ENCODE measurements at places on chromosomes 2 and 18.

DNA sequence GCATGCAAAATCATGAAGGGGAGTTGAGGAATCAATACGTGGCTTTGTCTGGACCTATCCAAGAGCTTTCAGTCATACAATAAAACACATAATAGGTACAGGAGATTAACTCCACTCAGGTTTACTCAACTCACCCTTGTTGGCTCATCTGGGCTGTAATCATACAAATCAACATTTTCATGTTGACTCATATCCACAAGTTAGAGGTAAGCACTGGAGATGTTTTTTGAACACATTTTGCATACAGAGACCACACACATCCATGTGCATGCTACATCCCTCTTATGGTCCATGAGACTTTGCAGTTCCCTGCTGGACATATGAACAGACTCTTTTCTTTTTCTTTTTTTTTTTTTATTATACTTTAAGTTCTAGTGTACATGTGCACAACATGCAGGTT, 336.9 kb upstream of the PIK3C3 start:
- no peak for DNase-seq

GRCh38 chr18:71899707-71900472, 644.3 kb downstream of the CBLN2 start:
- DNase-seq = no peak

GRCh38 chr2:125870264-125870663, 785.7 kb upstream of the GYPC start:
- DNase-seq = no peak

DNA sequence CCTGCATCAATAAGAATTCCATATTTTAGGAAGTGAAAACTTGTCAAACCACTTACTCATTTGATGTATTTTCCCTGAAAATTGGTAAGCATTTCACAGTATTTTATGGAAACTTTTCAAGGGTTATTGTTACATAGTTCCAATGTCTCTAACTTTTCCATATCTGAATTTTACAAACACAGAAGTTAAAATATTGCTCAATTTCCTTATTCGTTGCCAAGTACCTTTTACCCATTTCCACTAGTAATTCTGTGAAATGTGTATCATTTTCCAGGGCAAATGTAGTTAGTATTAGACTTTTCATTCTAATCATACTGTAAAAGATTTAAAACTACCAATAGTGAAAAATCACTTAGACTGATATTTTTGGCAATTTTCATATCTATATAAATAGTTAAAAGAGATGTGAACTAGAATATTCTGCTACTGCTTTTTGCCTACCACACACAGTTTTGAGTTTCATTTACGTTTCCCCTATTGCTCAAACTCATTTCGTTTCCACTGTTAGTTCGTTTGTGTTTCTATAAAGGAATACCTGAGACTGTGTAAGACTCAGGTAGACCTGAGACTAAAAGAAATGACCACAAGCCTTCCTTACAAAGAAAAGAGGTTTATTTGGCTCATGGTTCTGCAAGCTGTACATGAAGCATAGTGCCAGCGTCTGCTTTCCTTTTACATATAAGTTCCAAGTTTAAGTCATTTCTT, 86.3 kb downstream of the PMS1 start:
- DNase-seq = no peak

- peak; percentile 50 for DNase-seq
Measured at GRCh38 chr18:58784601-58785137, 80.0 kb upstream of the ZNF532 start.

DNA sequence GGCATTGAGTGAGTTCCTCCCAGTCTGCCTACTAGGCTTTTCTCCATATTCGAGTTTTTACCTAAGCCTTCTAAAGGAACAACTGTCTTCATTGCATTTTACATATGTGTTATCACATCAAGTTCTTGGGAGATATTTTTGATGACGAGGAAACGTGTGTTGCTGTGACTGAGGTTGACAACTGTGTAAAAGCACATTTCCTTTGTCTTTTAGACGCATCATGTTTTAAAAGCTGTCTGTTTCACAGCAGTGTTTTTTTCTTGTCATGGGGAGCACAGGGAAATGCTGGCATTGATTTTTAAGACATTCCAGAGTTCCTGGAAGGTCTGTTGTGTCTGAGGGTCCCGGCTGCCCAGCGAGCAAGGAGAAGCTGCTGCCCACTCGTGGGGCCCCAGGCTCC, 381.8 kb downstream of the DCDC2C start:
- no peak for DNase-seq

GRCh38 chr2:121257480-121257840, 27.5 kb downstream of the TFCP2L1 start:
- DNase-seq = no peak

DNA sequence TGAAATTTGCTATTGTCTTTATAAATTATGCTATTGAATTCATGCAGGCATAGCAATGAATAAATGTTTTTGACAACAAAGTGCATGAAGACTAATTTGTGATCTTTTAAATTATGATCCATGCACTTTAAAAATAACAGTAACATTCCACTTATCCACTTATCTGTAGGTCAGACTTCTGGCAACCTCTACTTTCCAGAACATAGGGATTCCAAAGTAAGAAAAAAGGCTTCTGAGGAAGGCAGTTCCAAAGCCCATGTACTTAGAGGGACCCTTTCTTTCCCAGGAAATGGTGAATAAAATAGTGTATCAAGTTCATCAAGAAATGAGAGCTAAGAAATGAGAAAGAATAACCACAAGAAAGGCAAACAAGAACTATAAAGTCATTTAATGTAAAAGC, 58.3 kb downstream of the VIL1 start:
- DNase-seq = no peak

DNA sequence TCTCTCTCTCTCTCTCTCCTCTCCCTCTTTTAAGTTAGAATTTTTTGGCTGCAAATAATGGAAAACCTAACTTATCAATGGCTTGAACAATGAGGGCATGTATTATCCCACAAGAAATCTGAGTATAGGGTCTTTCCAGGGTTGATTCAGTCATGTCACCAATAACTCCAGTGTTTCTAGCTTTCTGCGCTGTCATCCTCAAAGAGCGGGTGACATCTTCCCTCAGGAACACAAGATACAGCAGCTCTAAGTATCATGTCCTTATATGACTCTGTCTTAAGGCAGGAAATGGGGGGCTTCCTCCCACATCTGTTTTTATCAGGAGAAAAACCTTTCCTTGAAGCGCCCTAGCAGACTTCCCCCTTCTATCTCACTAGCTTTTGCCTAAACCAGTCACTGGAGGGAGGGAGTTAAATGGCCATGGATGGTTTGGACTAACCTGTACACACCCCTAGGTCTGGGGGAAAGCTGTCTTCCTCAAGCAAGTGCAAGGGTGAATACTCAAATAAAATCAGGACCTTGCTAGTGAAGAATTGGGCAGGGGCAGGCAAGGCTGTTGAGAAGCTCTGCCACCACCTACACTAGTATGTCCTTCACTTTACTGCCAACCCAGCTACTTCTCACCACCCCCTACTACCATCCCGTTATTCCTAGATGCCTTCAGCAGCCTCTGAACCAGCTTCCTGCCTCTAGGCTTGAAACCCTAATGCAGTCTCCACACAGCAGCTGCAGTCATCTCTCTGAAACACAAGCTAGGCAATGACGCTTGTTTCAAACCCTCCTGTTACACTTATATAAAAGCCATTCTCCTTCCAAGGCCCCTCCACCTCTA, 7.5 kb upstream of the TUBA4A start:
- DNase-seq = no peak

DNA sequence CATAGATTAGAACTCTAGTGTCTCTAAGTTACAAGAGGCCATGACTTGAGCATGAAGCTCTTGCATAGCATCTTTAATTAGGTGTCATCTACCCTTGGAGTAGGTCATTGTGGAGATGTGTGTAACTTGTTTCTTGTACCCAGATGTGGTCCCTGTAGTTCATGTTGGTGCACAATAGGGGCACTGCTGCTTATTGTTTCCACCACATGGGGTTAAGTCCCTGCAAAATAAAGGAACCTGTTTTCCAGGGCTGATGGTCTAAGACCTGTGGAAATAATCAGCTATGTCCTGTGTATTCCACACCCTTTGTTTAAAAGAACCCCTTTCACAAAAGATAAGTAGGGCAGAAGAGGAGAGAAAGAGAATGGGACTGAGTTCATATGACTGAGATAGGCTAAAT, 28.6 kb downstream of the ASXL3 start:
- DNase-seq = peak; percentile 2

- DNase-seq = no peak
Measured at GRCh38 chr2:216676630-216677029, 18.7 kb downstream of the IGFBP5 start.

- DNase-seq = no peak
Measured at GRCh38 chr2:8461341-8461740, 220.5 kb upstream of the ID2 start.

DNA sequence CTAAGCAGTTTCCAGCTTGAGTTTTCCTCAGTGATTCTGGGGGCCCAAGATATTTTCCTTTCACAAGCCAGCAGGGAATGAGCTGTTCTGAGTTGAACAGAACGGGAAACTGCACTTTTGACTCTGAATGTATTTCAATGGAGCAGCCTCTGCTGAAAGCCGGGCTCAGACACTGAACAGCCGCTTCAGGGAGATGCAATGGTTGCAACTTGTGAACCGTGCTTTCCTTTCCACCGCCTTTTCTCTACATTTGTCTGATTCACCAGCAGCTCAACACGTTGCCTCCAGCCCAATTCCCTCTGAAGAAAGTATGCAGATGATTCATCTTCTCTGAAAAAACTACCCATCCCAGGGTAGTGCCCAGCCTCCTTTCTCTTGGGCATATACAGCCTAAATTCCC, 119.3 kb upstream of the PKDCC start:
- peak; percentile 72 for DNase-seq

GRCh38 chr2:85750587-85751575, 2.9 kb upstream of the ATOH8 start:
- peak; percentile 87 for DNase-seq

- DNase-seq = no peak
Measured at GRCh38 chr2:190979906-190980629, 33.9 kb downstream of the STAT1 start.

DNA sequence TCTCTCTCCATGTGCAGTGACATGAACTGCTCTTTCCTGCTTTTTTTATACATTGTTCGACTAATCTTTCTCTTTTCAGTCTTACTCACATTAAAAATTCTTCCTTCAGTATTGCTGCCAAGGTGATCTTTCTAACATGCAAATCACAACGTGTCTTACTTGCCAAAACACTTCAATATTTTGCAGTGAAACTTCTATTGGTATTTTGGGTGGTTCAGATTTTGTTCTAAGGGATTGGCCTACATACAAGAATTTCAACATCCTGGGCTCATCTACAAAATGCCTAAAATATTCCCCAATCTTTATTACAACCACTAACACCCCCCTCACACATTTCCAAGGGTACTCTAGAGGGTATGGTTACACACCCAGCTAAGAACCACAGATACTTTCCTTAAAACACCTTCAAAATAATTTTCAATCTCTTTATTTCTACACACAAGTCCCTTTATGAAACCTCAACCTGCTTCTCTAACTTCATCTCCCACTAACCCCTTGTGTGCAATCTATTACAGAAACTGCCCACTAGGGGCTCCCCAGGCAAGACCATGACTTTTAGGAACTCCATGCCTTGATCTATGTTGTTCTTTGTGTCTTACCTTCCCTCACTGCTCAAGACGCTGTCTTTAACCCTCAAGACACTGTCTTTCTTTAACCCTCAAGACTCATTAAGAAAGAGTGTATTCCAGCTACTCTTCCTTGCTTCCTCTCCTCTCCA, 50.9 kb downstream of the COL3A1 start:
- DNase-seq = peak; percentile 42

- no peak for DNase-seq
Measured at GRCh38 chr2:43326101-43326825, 99.9 kb upstream of the ZFP36L2 start.

DNA sequence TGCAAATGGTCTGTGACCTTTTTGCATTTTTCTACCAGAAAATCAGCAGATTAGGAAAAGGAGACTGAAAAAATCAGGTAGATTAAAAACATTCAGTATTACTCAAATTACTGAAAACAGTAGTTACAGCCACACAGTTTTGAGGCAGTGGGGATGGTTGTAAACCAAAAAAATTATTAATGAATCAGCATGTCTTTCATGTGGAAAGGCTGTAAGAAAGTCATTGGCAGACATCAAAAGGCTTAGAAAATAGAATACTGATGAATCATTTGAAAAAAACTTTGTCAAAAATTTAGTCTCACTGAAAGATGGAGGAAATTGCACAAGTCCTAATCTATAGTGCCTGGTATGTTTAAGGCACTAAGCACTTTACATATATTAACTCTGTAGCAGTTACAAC, 133.9 kb upstream of the GCFC2 start:
- no peak for DNase-seq

DNA sequence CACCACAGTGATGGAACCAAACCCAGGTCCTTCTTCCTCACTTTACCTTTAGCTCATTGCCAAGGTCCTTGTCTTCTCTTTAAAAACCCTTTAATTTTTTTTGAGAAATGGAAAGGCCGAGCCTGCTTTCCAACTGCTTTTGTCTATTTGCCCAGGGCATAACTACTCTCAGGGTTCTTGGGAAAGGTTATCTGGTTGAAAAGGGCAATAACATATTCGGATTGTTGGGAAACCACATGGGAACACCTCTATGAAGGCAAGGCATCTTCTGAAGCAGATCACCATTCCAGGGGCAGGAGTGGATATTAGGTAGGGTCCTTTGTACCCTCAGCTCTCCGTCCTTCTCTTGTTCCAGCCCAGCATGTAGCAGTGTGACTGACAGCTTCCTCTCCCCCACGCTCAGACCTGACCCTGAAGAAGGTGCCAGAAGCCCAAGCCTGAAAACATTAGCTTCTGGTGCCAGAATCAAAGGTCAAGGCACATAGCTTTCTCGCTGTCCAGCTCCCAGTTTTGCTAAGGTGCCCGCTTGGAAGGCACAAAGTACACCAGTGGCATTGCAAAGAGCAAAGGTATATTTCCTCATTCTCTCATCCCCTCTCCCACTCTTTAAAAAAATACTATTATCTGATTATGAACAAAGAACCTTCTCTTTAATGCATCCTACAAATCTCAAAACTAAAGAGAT, 123.2 kb upstream of the LINC00305 start:
- DNase-seq = no peak

DNA sequence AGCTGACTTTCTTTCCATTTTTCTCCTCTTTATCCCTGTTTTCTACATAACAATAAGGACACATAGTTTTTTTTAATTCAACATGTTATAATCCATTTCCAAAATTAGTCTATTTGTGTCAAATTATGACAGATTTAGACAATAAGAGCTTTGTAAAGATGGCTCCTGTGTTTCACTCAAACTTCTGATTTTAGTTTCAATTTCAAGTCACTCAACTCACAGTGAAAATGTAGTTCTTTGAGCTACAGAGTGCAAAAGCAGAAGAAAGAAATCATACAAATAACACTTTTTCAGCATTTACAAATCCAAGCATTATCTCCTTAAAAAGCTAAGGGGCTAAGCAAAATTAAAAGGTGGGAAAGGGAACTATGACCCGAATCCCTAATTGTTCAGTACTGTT, 340.7 kb upstream of the TRIB2 start:
- no peak for DNase-seq

DNA sequence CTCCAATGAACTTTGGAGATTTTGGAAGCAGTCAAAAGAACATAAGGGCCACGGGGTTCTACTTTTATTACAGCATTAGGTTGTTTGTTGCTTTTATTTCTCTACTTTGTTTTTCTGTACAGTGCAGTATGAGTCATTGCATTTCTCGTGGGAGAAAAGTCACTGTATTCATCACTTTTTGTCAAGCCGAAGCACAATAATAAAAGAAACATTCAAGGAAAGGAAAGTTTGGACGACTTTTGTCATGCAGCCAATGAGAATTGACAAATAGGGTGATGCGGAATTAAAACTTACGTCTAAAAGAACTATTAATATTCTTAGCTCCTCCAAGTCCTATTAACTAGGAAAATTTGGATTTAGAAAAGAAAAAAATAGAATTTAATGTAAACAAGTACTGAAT, 209.9 kb downstream of the TMEM182 start:
- no peak for DNase-seq
